ENCODE measurements at places on chromosomes 16 and 17.

GRCh38 chr17:20300436-20300934 is 166.9 kb downstream of the LGALS9B start:
- no peak for DNase-seq

GRCh38 chr17:70201872-70202419 is 32.6 kb downstream of the KCNJ2 start:
- DNase-seq: no peak

GRCh38 chr16:23889189-23889588 is 53.4 kb downstream of the PRKCB start:
- no peak for DNase-seq

GRCh38 chr16:3195975-3196374 is 8.0 kb downstream of the OR1F1 start:
- DNase-seq: no peak

- no peak for DNase-seq
Observed at GRCh38 chr17:17541640-17542001, 45.4 kb upstream of the RASD1 start.
